Stimulated activated CD8-positive, alpha-beta memory T cell treated with anti-CD3 and anti-CD28 coated beads, Interleukin-2, amount 100 ng/mL, for 48 hours (primary cell): ENCODE measurements at places on chromosomes 2 and 18.

DNA sequence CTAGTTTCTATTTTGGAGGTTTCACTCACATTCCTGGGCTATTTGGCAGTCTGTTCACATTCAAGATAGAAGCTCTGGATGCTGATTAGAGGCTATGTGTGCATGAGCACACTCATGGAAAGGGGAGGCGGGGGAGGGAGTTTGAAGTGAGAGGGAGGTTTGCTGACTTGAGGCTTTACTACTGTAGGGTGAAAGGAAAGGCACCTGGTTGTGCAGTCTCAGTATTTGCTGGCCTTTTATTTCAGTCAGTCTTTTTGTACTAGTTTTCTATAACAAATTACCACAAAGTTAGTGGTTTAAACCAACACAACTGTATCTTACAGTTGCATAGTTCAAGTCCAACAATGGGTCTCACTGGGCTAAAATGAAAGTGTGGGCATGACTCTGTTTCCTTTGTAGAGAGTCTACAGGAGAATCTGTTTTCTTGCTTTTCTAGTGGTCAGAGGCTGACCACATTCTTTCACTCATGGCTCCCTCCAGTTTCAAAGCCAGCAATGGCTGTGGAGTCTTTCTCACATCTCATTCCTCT is 47.7 kb upstream of the NR4A2 start:
- no peak for DNase-seq

DNA sequence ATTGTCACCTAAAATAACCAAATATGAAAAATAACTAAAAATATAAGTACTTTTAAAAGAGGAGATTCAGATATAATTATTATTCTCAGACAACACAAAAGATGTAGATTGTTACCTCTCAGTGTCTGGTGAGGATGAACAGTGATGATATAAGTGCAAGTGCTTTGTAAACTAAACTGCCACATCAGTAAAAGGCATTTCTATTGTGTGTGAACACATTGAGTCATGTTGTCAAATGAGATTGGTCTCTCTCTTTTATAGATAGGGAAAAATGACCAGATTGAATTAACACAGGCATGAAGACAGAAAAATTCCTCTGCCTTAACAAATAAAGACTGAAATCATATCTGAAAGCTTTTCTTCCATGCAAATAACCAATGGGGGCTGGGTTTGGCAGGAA is 182.4 kb upstream of the TMEFF2 start:
- DNase-seq: no peak

DNA sequence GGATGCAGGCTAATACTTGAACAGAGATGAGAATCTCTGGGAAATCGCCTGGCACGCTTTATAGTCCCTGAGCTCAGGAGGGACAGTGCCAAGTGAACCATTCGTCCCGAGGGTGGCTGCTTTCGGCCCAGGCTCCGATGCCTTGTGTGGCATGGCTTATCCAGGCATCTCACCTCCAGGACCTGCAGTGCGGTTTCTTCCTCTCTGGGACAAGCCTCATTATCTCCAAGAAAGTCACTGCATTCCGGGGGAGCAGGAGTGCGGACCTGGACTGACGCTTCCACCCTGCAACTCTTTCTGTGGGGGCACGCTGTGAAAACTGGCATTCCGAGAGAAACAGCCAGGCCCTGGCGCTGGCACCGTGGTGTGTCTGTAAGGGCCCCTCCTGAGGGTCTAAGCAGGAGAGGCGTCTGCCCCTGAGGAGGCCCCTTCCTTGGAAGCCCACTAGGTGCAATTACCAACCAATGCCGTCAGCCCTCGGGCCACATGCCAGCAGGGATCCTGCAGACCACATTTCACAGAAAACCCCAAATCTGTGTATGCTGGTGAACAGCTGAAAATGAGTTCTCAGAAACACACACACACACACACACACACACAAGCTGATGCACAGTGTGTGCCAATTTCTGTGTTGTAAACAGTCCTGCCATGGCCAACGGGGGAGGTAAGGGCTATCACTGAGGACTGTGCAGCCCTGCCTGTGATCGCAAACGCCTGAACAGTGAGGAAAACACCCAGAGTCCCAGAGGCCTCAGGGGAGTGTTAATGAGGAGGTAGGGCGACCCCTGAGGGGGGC is 351.9 kb upstream of the SALL3 start:
- no peak for DNase-seq

DNA sequence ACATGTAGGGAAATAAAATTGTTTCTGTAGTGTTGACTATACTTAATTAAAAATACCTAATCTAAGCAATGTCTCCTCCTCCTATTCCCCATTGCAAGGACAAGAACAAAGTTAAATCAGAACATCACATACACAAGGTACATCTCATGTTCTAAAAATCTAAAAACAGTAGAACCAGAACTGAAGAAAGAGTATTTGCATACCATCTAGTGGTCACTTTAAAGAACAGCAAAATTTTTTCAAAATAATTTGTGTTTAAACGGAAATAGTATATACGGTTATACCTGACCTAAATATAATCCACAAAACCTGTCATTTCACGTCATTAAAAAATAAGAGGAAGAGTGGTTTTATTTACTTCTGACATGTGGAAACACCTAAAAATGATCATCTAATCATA is 294.3 kb upstream of the KCNH7 start:
- DNase-seq: no peak

DNA sequence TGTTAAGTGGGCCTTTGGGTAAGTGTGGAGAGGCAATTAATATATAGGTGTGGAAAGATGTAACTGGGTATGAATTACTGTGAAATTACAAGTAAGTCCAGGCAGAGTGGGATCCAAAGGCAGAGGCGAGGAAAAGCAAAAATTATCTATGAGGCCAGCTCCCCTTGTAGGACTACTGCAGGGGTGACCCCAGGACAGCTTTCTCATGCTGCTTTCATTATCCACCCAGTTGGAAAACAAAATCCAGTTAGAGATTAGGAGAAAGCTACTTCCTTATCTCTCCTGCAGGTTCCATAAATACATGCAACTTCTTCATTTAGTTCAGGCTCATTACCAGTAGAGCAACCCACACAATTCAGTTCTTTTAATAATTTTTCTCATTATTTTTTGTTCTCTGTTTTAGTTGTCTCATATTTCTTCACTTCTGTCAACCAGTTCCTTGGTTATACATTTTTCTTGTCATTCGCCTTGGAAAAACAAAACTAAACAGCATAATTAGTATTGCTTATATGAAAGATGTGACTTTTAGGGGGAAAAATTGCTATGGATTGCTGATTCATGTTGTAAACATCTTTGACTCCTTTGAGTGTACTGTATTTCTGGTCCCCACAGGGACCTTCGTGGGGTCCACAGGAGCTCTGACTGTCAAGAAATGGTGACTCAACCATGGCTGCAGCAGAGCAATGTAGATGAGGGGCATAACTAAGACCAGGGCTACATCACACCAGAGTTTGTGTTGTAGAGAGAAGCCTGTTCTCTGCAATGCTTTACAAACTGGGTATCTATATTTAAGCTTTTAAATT is 110.4 kb upstream of the PARD3B start:
- no peak for DNase-seq

DNA sequence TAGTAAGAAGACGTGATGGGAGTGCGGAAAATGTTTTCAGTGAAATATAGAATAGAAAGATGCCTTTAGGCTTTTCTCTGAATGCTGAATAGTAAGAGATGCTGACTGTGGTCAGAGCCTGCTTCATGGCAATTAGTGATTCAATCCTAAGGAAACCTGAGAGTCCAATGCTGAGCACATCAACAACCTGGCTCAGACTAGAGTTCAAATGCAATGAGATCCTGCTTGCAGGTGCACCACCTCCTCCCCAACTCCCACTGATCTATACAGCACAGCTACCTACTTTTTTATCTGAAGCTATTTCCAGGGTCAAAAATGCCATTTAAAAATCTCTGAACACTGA is 65.4 kb downstream of the AAK1 start:
- DNase-seq: no peak

DNA sequence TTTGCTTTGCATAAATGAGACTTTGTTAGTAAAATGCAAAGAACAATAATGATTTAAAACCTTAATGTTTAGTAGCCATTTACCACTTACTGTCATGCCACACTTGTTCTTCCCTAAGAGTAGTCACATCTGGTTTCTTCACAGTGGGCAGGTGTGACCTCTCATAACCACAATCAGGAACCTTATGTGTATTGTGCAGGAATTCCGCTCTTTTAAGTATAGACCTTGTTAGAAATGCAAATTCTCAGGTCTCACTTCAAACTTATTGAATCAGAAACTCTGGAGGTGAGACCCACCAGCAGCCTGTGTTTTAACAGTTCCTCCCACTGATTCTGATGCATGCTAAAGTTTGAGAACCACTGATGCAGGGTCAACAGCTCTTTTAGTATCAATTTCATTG is 518.8 kb upstream of the MEX3C start:
- no peak for DNase-seq

DNA sequence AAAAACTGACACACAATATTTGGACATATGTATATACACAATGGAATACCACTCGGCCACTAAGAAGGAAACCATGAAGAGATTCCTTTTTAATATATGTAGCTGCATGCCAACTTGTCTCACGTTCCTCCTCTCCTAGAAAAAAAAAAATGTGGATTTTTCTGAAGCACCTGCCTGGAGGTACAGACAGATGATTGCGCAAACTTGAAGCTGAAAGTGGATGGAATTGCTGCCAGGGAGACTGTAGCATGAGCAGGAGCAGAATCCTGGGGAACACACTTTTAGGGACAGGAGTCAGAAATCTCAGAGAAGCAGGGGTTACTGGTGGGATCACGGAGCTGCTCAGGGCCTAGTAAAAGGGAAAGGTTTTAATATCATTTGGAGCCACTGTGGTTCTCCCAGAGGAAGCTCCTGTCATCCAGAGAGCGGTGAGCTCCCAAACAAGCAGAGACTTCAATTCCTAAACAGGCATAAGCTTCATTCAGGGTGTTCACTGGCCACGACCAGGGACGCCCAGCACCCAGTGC is 640 bp upstream of the SPR start:
- DNase-seq: no peak

DNA sequence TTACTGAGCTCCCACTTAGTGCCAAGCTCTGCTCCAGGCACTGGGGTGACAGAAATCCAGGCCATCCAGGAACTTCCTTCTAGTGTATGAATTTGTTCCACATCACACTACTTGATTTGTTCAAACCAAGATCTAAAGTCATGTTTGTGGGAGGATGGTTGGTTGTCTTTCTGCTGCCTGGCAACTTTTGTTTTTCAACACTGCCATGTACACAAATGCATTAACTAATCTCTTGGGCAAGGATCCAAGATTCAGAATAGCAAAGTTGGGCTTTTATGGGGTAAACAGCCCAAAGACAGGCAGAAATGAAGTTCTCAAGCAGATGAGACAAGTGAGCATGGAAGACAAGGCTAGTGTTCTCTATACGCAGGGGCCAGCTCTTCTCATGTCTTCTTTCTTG is 53.4 kb upstream of the PROKR1 start:
- DNase-seq: no peak

- DNase-seq: no peak
Observed at GRCh38 chr2:75315436-75315835, 116.1 kb upstream of the TACR1 start.

DNA sequence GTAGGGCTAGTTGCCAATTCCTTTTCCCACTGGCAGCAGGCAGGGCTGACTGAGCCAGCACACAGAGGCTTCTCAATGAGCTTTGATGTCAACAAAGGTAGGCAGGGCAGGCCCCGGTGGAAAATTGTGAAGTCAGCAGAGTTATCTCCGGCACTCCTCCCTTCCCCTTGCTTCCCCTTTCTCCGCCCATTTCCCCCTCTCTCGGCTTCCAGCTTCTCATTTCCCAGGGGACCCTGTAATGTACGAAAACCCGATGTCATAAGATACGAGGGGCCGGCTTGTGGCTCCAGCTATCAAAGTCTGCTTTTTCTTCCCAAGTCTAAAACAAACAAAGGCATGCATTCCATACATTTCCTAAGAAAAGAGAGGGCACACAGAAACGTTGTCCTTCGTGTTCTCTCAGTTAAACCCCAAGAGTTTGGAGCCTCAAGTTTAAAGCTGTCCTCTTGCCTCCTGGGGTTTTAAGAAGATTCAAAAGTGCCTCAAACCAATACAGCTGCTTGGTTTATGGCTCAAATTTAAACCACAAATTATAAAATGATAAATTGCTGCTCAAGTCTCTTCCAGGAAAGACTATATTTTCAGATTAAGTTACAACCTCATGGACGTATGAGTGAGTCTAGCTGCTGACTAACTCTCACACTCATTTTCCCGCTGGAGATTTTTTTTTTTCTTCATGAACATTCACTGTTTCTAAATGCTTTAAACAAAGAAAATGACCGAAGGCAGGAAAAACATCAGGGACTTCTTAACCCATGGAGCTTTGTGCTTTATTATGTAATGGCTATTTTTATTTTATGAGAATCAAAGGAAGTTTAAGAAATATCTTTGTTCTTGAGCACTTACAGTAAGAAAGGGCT is 27.2 kb upstream of the EML4 start:
- no peak for DNase-seq

DNA sequence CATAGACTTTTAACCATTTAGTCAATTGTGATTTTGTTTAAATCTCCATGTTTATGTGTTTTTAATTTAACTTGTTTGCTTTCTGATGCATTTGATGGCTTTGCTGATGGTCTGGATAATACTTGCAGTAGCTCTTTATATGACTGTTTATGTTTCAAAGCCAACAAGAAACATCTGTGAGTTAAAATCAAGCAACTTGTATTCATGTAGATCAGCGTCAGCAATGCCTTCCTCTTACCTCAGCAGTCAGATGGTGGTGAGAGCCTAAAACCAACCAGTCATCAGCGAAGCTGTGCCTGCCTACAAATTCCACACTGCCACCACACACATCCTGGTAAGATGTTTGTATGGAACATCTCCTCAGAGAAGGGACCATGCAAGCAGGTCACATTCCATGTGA is 231.9 kb downstream of the PTGR3 start:
- DNase-seq: no peak

- DNase-seq: no peak
Observed at GRCh38 chr2:141417246-141417797, 713.5 kb downstream of the LRP1B start.

DNA sequence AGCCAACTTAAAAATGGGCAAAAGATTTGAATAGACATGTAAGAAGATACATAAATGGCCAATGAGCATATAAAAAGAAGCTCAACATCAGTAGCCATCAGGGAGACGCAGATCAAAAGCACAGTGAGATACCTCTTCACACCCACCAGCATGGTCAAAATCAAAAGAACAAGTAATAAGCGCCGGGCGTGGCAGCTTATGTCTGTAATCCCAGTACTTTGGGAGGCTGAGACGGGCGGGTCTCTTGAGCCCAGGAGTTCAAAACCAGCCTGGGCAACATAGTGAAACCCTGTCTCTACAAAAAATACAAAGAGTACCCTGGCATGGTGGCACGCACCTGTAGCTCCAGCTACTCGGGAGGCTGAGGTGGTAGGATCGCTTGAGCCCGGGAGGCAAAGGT is 4.6 kb upstream of the CIB4 start:
- no peak for DNase-seq

DNA sequence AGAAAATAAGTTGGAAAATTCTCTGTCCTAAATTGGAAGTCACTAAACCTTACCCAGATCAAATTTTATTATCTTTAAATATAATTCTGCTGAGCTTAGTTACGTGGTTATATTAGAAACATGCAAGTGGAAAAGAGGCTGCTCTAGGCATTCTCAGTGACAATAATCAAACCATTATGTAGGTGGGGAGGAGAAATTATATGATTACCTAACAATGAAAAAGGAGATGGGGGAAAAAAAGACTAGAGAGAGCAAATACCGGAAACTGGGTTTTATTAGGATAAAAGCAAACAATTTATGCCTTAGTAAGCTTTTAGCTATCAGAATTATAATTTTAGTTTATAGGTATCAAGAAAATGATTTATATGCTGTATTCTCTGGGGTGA is 53.2 kb downstream of the PHLPP1 start:
- no peak for DNase-seq

GRCh38 chr2:166223298-166223697 is 95.5 kb upstream of the SCN1A start:
- DNase-seq: no peak
